ENCODE measurements at places on chromosomes 5 and 9. TPM values are rescaled to one million over a fixed set of nuclear protein-coding genes. Genes with fewer than 3 reads are reported as not detected.

Gene CTXN3
- total RNA-seq, result not detected

Gene GRXCR2
- total RNA-seq, result not detected

Gene ABCA2
- 20.7 TPM for total RNA-seq

Gene SWI5
- 20.9 TPM for total RNA-seq

Gene OR1Q1
- total RNA-seq, result not detected

Gene PCDHGC4
- total RNA-seq, result not detected

Gene FOXB2
- not detected for total RNA-seq

Gene FOXI1
- total RNA-seq, result not detected

Gene ACSL6
- total RNA-seq, result 21.8 TPM

Gene ANKRD18B
- not detected for total RNA-seq

Gene EFNA5
- total RNA-seq, result not detected
